Omental fat pad (tissue), 4 donors: ENCODE measurements at places on chromosomes 2 and 18. TPM values are rescaled to one million over a fixed set of nuclear protein-coding genes. Genes with fewer than 3 reads are reported as not detected.

Gene PSME4
- 97.9 TPM for total RNA-seq

Gene IL18RAP
- 59.9 TPM for total RNA-seq

- no peak for DNase-seq
These were observed 57.8 kb upstream of the GPR45 start for GRCh38 chr2:105183555-105184323.

- DNase-seq = no peak
These were observed 159.1 kb upstream of the SPATS2L start for GRCh38 chr2:200147371-200147770.

DNA sequence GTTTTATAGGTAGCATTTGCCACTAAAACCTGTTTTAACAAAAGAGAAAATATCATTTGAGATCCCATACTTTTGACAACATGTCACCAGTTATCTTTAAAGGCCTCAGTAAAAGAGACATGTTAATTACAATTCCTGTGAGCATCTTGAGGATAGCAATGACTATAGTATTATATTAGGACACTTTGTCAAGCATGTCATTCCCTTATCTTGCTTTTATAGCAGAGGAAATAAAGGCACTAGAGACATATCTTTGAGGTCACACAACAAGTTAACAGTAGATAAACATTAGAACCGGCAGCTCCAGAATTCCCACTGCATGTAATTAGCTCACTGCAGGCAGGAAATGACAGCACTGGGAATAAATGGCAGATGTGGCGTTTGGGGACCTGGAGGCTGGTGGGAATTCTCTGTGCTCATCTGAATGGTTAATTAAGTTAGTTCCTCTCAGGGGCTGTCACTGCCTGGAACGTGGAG lies 25.9 kb downstream of the LYPD6B start:
- no peak for DNase-seq

GRCh38 chr2:202754936-202755335 lies 116.6 kb downstream of the ICA1L start:
- no peak for DNase-seq

- no peak for DNase-seq
These were observed 251.9 kb upstream of the RAB12 start for GRCh38 chr18:8357320-8357719.

- DNase-seq = no peak
These were observed 129.5 kb downstream of the RND3 start for GRCh38 chr2:150357770-150358467.

DNA sequence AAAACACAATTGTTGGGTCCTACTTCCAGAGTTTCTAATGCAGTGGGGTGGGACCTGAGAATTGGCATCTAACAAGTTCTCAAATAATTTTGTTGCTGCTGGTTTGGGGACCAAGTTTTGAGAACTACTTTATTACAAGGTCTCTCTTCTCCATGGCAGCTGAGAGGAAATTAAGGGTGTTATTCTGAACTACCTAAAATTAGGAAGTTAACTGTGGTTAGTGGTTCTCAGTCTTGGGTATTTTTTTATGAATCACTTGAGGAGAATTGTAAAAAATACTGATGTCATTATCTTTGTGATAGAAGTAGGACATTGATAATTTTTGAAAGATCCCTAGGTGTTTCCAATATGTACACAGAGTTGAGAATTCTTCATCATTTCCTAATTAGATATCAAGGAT lies 210.2 kb downstream of the MC4R start:
- DNase-seq = no peak
